Fibroblast of villous mesenchyme (primary cell): ENCODE measurements at places on chromosomes 1 and 21. TPM values are rescaled to one million over a fixed set of nuclear protein-coding genes. Genes with fewer than 3 reads are reported as not detected.
A peak's percentile ranks its signal among the peaks of the same experiment; 100 is the strongest.

Gene CD48
- total RNA-seq: not detected in 2 replicates

DNA sequence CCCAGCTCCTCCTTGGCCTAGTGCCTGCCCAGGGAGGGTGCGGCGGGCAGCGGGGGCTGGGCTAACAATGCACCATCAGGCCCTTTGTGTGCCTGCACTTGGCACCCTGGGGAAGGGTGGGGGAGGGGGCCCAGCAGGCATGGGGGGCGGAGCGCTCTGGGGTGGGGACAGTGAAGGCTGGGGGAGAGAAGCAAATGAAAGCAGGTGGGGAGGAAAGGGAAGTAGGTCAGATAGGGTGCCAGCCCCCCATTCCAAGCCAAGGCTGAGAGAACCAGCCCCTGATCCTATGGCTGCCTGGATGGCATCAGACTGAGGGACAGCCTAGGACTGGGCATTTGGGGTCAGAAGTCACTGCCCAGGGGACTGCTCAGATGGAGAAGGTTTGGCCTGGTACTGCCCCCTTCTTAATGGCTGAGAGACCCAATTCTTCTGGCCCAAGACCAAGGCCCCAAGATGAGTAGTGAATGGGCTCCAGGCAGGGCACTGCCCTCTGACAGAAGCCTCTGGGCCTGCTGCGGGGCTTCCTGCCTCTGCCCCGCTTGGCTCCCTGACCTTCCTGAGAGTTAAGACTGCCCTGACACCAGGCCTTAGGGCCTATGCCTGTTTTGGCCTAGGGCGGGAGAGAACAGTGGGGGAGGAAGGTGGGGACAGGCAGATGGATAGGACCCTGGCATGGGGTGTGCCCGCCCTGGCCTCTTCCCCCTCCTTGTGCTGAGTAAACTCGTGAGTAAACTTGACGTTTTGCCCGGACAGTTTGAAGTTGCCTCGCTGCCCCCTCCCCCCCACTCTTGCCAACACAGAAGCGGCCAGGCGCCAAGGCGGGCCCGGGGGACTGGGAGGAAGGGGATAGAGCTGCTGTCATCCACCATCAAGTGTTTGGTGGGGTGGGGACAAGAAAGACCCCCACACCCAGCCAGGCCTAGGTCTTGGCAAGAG, 2.7 kb downstream of the ZBTB7B start:
- DNase-seq: no peak

GRCh38 chr1:239868058-239868832, 223.4 kb upstream of the FMN2 start:
- DNase-seq: no peak

DNA sequence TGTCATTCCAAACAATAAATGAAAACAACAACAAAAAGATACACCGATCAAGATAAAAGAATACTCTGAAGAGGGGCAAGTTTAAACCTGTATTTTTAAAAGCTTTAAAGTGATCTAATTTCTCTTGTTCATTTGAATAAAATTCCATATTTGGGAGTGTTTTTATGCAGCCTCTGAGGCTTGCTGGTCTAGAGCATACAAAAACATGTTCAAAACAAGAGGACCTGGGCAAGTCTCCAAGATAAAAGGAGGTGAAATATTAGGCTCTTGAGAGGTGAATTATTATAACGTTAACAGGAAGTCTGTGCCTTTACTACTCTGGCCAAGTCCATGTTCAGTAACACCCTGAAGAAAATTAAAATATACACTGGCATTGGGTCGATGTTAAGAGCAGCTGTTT, 20.1 kb downstream of the URB1 start:
- DNase-seq: peak; percentile 61
